ENCODE measurements at places on chromosomes 4 and X.

DNA sequence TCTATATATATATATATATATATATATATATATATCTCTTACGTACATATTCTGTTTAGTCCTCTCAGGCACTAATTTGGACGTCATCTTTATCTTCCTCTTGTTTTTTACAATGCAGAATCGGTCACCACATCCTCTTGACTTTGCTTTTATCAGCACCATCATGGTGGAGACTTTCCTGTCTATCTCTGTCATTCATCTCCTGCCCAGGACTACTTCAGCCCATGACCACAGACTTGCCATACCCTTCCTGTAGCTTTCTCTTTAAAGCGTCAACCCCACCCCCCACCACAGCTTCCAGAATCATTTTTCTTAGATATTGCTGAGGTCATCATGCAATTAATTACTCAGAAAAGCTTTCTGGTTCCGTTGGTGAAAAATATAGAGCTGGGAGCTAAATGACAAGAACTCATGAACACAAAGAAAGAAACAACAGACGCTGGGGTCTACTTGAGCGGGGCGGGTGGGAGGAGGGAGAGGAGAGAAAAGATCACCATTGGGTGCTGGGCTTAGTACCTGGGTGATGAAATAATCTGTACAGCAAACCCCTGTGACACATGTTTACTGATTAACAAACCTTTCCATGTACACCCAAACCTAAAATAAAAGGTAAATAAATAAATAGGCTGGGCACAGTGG, 30.5 kb upstream of the PRKX start:
- no peak for DNase-seq

GRCh38 chr4:33961761-33962160, 2282.6 kb downstream of the ARAP2 start:
- no peak for DNase-seq

DNA sequence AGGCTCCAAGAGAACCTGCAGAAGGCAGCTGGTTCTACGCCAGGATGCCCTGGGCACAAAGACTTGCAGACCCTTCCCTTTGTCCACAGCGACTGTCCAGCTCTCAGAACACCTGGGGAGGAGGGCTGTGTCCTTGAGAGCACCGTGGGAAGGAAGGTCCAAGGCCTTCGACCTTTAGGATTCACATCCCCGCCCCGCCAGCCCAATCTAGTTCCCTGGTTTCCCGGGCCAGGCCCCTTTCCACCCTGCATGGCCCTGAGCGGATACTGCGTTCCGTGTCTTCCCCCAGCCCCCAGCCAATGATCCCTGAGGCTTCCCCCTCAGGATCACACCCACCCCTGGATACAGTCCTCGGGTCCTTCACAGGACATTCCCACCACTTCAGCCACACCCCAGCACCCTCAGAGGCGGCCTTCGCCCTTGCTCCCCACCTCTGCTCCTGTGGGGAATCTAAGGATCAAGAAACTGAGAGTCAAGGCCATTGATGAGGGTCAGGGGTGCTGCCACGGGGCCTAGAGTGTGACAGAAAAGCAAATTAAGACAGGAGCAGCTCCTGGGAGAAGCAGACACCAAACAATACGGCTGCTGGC, 9.1 kb downstream of the ABCD1 start:
- DNase-seq: no peak

- DNase-seq: no peak
Observed at GRCh38 chrX:141221611-141222010, 20.7 kb downstream of the SPANXC start.

DNA sequence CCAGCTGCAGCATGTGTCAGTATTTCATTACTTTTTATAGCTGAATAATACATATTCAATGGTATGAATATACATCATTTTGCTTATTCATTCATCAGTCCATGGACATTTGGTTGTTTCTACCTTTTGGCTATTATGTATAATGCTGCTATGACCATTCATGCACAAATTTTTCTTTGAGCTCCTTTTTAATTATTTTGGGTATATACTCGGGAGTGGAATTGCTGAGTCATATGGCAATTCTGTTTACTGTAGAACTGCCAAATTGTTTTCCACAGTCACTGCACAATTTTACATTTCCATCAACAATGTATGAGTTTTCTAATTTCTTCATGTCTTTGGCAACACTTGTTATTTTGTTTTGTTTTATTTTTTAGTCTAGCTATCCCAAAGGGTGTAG, 405.9 kb upstream of the PITX2 start:
- no peak for DNase-seq

DNA sequence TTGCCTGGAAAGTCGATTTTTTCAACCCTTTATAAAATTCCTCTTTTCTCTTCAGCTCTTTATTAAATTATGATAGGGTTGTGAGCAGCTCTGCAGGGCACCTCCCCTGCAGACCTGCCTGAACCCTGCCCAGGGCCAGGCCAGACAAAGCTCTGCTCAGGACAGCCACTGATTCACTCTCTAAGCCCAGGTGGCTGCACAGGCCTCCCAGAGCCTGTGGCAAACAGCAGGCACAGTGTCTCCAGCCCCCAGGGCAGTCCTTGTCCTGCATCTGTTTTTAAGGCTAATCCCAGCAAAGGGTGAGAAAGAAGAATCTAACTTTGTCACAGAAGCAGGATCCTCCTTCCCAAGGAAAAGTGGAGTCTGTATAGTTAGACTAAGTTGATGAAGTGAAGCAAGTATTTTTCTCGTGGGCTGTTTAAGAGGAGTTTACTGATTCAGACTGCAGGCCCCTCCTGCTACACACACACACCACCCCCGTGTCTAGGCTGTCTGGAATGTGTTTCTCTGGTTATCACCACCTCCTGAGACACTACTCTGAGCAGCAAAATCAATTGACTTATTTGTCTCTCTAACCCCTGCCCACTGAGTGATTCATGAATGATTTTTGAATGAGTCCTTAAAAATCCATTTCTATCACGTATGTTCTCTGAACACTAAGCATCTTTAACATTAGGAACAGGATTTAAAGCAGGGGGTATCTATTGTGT, 101.7 kb downstream of the CHIC2 start:
- no peak for DNase-seq

DNA sequence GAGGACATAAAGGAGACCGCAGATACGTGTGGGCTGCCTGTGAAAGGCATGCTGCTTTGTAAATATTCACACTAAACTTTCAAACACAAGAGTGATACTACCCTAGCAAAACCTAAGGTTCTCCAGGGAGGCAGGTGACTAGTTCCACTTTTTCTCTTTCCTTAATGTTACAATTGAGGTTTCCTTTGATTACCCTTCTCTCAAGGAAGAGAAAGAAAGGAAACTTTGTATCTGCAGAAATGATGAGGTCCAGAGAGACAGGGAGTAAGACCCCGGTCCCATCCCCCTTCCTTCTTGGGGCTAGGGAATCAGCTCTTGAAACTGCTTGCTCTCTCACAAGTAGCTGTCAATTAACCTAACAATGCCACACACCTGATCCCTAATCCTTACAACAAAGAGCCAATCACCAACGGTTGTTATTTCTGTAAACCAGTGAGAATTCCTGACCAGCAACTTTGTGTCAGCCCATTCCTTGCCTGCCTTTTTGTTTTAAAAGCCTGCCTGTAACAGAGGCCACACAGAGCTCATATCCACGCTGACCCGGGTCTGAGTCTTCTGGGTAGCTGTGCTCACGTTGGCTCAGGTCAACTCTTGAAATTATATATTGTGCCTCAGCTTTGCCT, 754.8 kb upstream of the FRG1 start:
- DNase-seq: no peak

DNA sequence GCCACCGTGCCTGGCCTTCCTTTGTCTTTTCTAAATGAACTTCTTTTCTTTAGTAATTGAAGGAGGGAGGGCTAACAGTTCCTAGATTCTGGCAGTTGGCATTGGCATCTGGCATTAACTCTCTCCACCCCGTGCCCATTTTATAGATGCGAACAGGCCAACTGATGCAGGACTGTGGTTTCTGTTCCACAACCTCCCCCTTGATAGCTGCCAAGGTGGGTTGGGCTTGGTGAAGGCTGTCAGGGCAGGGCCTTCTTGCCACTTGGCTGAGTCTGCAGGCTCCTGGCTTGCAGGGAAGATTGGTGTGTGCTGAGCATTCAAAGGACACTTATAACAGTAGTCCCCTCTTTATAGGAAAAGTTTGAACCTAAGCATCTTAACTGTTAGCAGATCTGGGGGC, 4.3 kb downstream of the SOWAHD start:
- DNase-seq: no peak

GRCh38 chrX:80766916-80767315, 42.8 kb downstream of the BRWD3 start:
- no peak for DNase-seq

DNA sequence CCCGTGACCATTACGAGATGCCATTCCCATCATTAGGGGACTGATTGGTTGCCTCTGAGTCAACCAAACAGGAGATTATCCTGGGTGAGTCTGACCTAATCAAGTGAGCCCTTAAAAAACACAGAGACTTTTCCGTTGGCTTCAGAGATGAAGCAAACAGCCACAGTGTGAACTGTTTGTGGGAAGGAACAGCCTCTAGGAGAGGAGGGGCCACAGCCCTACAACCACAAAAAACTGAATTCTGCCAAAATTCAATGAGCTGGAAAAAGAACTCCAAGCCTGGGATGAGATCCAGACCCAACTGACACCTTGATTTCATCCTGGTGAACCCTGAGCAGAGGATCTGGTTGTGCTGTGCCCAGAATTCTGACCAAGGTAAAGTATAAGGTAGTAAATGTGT, 31.3 kb upstream of the TBL1X start:
- no peak for DNase-seq

GRCh38 chr4:100081491-100081890, 108.8 kb downstream of the DDIT4L start:
- DNase-seq: no peak

DNA sequence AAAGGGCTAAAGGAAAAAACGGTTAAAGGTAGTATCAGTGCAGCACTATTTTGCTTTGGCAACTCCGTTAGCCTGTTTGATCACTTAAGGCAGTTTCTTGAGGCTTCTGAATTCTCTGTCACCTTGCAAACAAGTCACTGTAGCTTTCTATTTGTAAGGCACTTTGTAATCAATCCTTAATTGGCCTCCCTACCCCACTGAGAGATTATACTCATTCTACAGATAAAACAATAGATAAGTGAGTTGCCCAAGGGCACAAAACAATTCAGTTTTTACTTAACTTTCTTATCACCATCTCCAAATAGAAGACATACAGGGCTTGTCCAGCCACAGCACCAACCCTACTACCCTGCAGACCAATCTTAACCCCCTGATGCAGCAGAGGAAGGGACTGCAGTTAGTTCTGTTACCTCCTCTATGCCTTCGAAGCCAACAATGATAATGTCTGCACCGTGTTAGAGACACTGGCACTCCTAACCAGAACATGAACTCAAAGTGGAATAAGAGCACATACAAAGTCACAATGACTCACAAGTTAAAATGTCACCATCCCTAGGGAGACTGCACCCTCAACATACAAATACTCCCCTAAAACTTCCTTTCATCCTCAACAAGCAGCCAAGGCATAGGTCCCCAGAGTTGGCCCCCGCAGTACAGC, 1.7 kb downstream of the TMEM185A start:
- no peak for DNase-seq

DNA sequence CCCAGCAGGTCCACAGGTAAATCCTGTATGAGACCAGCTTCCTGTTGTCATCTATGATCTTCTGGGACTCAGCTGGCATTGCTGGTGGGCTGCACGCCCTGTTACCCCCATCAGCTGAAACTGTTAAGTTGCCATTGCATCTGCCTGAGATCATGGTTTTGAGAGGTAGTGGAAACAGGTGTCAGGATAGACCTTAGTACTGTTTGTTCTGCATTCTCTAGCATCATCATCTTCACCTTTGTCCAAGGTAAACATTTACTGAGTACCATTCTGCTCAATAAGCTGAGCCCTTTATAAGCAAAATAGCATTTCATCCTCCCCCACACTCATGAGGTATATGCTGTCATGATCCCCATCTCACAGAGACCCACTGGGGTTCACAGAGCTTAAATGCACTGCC, 42.9 kb upstream of the PROM1 start:
- no peak for DNase-seq

DNA sequence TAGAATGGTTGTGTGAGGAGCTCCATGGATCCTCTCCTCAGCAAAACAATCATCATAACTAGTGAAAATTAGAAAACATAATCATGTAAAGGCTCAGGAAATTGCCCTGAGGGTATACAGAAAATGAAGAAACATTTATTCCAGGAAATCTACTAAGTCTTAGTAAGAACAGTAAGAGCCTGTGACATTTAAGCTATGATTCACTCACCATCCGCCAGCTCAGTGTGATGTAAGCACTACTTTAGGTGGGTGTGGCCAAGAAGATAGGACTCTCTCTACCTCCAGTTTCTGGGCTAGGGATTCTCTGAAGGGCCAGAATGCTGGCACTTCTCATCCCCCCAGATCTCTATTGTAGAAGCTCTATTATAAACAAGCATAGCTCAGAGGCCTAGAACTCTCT, 147.5 kb downstream of the DLG3 start:
- no peak for DNase-seq

- peak; percentile 81 for DNase-seq
Observed at GRCh38 chr4:75015627-75016026, 82.7 kb downstream of the PARM1 start.

DNA sequence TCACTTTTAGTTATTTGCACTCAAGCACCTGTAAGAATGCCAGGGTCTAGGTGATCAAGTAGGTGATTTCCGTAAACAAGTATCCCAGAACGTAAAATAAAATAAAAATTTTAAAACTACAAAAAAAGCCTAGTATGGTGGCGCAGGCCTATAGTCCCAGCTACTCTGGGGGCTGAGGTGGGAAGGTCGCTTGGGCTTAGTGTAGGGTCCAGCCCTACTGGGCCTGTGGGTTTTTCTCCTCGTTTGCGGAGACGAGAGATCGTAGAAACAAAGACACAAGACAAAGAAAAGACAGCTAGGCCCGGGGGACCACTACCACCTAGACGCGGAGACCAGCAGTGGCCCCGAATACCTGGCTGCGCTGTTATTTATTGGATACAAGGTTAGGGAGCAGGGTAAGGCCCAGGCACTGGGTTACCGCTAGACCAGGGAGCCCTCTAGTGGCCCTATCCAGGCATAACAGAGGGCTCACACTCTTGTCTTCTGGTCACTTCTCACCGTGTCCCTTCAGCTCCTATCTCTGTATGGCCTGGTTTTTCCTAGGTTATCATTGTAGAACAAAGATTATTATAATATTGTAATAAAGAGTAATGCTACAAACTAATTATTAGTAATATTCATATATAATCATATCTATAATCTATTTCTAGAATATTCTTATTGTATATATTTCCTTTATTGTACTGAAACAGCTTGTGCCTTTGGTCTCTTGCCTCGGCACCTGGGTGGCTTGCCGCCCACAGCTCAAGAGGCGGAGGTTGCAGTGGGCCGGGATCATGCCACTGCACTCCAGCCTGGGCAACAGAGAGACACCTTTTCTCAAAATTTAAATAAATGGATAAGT, 38.4 kb downstream of the SAGE1 start:
- no peak for DNase-seq

DNA sequence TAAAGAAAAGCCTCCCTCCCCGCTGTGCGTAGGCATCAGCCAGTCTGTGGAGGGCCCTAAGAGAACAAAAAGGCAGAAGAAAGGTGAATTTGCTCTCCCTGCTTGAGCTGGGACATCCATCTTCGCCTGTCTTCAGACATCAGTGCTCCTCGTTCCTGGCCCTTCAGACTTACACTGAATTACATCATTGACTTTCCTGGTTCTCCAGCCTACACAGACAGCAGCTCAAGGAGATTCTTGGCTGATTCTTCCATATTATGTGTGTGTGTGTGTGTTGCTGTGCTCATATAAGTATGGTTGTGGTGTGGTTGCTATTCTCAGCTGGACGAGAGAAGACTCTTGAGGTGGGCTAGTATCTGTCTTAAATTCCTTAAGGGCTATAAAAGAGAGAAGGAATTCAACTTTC, 35.5 kb upstream of the CD99L2 start:
- no peak for DNase-seq

GRCh38 chrX:86148594-86148993, 343 bp downstream of the DACH2 start:
- no peak for DNase-seq
